ENCODE measurements at places on chromosomes 3 and 15. TPM values are rescaled to one million over a fixed set of nuclear protein-coding genes. Genes with fewer than 3 reads are reported as not detected.
A peak's percentile ranks its signal among the peaks of the same experiment; 100 is the strongest.

PLA2G4E gene
- not detected for total RNA-seq

- ATAC-seq: peak; percentile 43
Measured at GRCh38 chr15:59388670-59389069, 16.0 kb upstream of the MYO1E start.

- no peak for ATAC-seq
Measured at GRCh38 chr3:115111632-115112031, 35.5 kb downstream of the ZBTB20 start.

- no peak for ATAC-seq
Measured at GRCh38 chr15:42101861-42102260, 7.5 kb upstream of the PLA2G4D start.

DNA sequence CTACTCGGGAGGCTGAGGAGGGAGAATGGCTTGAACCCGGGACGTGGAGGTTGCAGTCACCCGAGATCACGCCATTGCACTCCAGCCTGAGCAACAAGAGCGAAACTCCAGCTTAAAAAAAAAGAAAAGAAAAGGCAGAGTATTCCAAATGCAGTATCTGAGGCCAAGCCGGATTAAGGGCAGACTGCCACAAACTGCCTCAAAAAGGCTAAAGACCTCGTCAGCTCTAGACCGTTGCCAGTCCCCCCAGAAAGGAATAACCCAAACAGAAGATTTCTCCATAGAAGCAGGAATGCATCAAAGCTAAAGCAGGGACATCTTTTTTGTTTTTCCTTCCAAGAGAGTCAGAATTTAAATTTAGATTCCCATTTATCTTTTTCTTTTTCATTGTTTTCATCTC, 72.9 kb downstream of the TM4SF4 start:
- peak; percentile 76 for ATAC-seq

SCAANT1 gene
- not detected for total RNA-seq

DNA sequence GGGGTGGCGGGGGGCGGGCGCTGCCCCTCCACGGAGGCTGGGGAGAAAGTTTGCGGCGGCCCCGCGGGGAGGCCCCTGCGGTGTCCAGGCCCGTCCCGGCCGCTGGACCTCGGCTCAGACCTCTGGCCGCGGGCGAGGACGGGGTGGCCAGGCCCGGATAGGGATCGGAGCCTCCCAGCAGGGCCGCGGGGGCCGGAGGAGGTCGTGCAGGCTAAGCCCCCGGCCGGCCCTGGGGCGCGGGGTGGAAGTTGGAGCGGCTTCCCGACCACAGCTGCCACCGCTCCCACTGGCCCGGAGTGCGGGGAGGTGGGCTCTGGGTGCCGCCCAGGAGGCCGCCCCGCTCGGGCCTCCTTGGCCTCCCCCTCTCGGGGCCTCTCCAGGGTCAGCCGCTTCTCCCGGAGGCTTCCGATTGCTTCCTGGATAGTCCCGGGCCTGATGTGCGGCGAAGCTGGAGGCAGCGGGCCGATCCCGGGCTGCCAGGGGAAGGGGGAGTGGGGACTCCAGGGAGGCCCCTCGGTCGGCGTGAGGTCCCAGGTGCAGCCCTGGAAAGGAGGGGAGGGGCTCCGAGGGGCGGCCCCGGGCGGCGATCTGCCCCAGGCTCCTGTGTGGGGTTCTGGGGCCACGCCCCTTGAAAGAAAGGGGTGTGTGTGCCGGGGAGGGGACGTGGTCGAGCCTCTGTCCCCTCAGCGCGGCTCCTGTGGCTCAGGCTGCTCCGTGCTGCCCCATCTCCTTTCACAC, 907 bp downstream of the PLXNA1 start:
- ATAC-seq: peak; percentile 0

GRCh38 chr15:101642361-101642760, 9.8 kb downstream of the TM2D3 start:
- no peak for ATAC-seq

PROK2 gene
- total RNA-seq: not detected

CPNE9 gene
- not detected for total RNA-seq

AADACL2 gene
- total RNA-seq: 0.54 TPM

BBX gene
- 65.7 TPM for total RNA-seq

DNA sequence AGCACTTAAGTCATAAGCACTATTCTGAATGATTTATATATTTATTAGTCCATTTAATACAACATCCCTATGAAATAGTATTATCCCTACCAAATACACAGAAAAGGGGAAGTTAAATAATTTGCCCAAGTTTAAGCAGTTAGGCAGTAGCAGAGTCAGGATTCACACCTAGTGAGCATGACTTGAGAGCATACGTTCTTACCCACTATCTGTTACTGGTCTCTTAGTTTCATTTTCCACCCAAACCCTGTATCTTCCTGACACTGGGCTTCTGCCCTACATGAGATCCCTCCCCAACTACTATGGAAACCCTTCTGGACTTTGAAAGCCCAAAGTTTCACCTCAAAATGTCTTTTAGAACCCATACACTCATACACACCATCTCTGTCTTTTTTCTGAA, 4.4 kb upstream of the ATOSA start:
- no peak for ATAC-seq

- ATAC-seq: no peak
Measured at GRCh38 chr3:126811530-126811929, 107.5 kb downstream of the CHCHD6 start.

DNA sequence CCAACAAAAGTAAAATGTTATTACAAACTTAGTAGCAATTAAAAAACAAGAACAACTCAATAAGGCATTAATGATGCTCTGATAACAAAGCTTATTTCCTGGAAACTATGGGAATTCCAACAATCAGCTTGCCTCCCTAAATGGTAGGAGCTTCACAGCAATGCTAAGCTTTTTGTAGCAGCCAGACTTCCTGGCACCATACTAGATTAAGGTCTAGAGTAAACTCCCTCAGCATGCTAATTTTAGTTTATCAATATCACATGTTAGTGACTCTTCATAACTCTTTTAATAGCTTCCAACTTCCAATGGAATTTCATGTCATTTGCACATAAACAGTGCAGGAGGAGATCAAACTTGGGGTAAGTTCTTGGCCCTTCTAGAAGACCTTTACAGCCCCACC, 782.0 kb downstream of the MCTP2 start:
- no peak for ATAC-seq

DNA sequence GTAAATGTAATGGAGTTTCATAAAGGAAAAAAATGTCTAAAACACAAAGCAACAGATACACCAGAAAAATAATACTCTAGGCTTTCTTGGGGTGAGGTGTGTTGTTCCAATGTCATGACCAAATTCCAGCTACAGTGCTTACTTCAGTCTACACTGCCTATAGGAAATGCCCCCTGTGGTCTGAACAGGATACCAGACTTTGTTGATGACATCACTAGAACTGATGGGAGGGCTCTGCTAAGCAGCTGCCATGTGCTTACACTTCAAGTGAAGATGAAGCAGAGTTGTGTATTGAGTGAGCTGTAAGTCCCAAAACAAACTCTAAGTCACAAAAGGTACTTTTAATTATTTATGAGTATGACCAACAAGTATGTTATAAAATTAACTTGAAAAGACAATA, 456.1 kb upstream of the IL12A start:
- ATAC-seq: no peak

ACP3 gene
- total RNA-seq: 3.5 TPM

RMDN3 gene
- total RNA-seq: 37.2 TPM

GRCh38 chr3:131901686-131902085, 133.1 kb downstream of the CPNE4 start:
- ATAC-seq: no peak

DNA sequence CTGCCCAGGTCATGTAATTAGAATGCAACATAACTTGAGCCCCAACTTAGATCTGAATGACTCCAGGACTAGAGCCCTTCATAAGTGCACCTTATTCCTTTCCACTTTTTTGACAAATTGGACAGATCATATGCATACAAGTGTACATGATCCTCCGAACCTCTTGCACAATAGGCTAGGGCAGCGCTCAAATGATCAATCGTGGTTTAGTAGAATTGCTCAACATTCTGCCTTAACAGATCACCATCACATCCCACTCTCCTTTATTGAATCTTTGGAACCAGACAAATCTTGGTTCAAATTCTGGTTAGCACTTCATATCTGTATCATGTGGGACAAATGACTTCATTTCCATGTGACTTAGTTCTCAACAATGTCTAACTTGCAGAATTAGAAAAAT, 106.8 kb upstream of the CDIN1 start:
- no peak for ATAC-seq

KNG1 gene
- total RNA-seq: not detected

CCDC191 gene
- 4.9 TPM for total RNA-seq

DNA sequence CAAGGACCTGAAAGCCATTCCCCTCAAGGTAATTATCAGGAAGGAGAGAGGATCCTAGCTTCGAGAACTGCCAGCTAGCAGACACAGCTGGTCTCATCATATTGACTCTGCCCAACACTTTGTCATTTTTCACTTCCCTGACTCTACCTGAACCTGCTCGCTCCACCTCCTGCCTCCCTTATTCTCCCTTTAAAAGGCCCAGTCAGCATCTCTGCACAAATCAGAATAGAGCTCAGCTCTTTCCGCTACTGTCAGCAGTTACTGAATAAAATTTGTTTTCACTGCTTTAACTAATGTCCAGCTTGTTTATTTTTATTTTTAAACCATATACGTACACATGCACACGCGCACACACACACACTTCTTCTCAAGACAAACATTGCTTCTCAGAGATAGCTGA, 57.2 kb upstream of the MCF2L2 start:
- no peak for ATAC-seq

- ATAC-seq: no peak
Measured at GRCh38 chr15:94584833-94585244, 353.5 kb downstream of the MCTP2 start.

GABRR3 gene
- not detected for total RNA-seq

GRCh38 chr3:8621872-8622271, 22.7 kb downstream of the SSUH2 start:
- no peak for ATAC-seq

ZNF502 gene
- 5.8 TPM for total RNA-seq

ADPRH gene
- 23.1 TPM for total RNA-seq

GRCh38 chr15:67042551-67043142, 22.8 kb upstream of the SMAD3 start:
- no peak for ATAC-seq

GRCh38 chr3:183114384-183115178, 15.3 kb upstream of the MCCC1 start:
- ATAC-seq: no peak

SLC28A2 gene
- total RNA-seq: not detected

DNA sequence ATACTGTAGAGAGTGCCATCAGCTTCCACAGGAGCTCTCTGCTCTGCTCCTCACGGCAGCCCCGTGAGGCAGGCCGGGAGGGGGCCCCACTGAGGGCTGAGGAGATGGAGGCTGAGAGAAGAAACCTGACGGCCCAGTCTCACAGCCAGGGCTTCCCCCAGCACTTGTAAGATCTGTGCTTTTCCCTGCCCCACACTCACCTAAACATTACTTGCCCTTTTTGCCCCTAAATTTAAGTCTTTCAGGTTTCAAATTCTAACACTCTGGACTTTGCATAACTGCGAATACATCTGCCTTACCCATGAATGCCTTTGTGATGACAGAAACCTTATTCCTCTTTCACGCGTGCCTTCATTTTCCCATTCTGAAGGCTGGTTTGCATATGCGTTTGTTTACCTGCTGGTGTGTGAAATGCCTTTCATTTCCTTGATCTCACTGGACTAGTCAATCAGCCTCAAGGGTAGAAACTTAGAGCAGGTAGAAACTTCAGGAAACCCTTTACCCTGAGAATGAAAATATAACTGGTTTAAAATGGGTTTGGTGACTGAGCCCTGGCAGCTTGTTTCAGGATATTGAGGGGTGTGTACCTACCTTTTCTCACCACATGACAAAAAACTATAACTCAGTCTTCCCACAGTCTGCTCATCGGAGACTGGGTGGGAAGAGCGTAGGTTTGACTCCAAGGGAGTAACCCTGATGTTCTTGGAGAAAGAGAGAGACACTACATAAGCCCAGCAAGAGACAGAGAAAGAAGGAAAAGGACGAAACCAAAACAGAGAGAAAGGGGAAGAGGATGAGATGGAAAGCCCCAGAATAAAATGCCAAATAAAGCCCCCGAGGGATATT, 20.1 kb downstream of the SLC12A8 start:
- no peak for ATAC-seq

DNA sequence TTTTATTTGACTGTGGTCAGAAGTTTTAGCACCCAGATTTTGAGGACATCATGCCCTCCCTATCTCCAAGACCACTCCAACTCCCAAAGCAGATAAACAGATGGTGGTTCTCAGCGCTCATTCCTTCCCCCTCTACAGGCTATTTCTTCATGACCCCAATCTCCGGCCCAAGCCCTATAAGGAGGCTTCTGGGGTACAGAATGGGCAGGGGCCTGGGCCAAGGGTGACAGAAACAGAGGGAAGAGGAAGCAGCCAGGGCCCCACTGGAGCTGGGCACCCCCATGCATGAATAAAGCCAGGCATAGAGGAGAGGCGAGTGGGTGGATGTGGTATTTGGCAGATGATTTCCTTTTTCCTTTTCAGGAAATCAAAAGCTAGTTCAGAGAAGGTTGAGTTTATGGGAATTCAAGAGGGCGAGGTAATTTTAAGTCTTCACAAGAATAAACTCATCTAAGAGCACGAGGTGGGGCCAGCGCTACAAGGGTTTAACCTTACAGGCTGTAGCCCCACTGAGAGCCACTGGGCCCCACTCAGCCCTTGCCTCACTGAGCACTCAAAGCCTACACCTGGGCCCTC, 104.8 kb upstream of the HERC1 start:
- ATAC-seq: no peak

MYLK gene
- total RNA-seq: 2,010 TPM

CNTN4 gene
- 7.8 TPM for total RNA-seq

GRCh38 chr3:194688200-194688740, 2.6 kb downstream of the FAM43A start:
- no peak for ATAC-seq

TUSC7 gene
- not detected for total RNA-seq

ENTPD3 gene
- total RNA-seq: 0.58 TPM

GRCh38 chr3:141963301-141963700, 86.9 kb downstream of the ATP1B3 start:
- no peak for ATAC-seq

GRCh38 chr15:68700455-68701123, 120.1 kb downstream of the ANP32A start:
- peak; percentile 81 for ATAC-seq

DNA sequence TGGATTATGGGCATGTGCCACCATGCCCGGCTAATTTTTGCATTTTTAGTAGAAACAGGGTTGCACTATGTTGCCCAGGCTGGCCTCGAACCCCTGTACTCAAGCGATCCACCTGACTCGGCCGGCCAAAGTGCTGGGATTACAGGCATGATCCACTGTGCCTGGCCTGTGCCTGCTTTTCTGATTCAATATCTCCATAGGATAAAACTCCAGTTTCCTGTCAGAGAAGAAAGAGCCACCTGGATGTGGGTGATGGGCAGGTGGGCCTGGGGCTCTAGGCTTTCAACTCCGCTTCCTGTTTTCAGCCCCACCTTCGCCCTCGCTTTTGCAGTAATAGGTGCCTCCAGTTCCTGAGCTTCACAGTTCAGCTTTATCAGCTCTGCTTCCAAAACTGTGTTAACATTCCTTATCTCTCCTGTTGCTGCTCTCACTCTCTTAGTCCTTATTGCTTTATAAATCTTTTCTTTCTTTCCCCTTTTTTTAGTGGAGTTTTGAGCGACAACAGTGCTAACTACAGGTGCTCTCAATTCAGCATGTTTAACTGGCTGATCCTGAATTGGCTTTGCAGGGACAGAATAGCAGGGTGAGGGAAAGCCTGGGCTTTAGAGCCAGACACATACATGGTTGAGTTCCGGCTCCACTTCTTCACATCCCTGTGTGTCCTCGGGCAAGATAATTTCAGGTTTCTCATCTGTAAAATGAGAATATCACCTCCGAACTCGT, 21.1 kb upstream of the PDE8A start:
- ATAC-seq: no peak
